Activated B cell treated with CpG ODN at 0.5 μM for 24 hours (primary cell): ENCODE measurements at places on chromosomes 7 and 10.

- H3K36me3 ChIP-seq = peaks cover 1% of the 10 kb centered on the region
- no peak overlapping the region for H3K4me3 ChIP-seq
- no peaks in the 10 kb centered on the region for H3K27me3 ChIP-seq
- peaks cover 15% of the 10 kb centered on the region for H3K4me1 ChIP-seq
- DNase-seq = peak; percentile 71
Observed at GRCh38 chr10:103685880-103686669, 169.3 kb downstream of the SH3PXD2A start.

GRCh38 chr10:55550236-55550635 is 749.2 kb upstream of the PCDH15 start:
- no peaks in the 10 kb centered on the region for H3K27me3 ChIP-seq
- no peaks in the 10 kb centered on the region for H3K36me3 ChIP-seq
- no peak for DNase-seq
- no peak overlapping the region for H3K4me3 ChIP-seq

GRCh38 chr7:6026820-6027311 is 4.3 kb upstream of the ANKRD61 start:
- H3K27me3 ChIP-seq = no peaks in the 10 kb centered on the region
- DNase-seq = no peak
- peak overlapping the region; percentile 77 for H3K4me3 ChIP-seq

- no peak for DNase-seq
- no peak overlapping the region for H3K27ac ChIP-seq
- H3K4me1 ChIP-seq = no peaks in the 10 kb centered on the region
- peaks cover 8% of the 10 kb centered on the region for H3K27me3 ChIP-seq
Observed at GRCh38 chr10:93436591-93437085, 45.5 kb downstream of the MYOF start.

DNA sequence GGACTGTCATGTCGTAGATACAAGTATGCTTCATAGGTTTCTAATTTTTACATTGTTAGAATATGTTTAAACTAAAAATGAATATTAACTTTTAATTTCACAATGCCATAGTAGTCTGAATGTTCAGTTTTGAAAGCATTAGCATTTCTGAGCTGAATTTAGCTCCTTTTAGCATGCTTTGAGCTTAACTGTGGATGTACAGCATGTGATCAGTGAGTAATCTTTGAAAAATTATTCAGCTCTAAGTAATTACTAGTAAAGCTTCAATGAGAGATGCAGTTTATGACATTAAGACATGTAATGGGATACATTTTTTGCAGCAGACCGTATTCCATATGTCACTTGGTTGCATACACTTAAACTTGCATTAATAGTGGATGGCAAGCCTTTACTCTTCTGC is 114.1 kb upstream of the WNT16 start:
- H3K27ac ChIP-seq = no peak overlapping the region
- H3K27me3 ChIP-seq = no peaks in the 10 kb centered on the region
